M059J (cell line): ENCODE measurements at places on chromosomes 7 and 10. TPM values are rescaled to one million over a fixed set of nuclear protein-coding genes. Genes with fewer than 3 reads are reported as not detected.
A peak's percentile ranks its signal among the peaks of the same experiment; 100 is the strongest.

The JCAD gene
- not detected in 2 replicates for total RNA-seq

The TFAM gene
- 41.7 and 42.2 TPM in 2 replicates for total RNA-seq

The ZNF365 gene
- 2.9 and 3.2 TPM in 2 replicates for total RNA-seq

DNA sequence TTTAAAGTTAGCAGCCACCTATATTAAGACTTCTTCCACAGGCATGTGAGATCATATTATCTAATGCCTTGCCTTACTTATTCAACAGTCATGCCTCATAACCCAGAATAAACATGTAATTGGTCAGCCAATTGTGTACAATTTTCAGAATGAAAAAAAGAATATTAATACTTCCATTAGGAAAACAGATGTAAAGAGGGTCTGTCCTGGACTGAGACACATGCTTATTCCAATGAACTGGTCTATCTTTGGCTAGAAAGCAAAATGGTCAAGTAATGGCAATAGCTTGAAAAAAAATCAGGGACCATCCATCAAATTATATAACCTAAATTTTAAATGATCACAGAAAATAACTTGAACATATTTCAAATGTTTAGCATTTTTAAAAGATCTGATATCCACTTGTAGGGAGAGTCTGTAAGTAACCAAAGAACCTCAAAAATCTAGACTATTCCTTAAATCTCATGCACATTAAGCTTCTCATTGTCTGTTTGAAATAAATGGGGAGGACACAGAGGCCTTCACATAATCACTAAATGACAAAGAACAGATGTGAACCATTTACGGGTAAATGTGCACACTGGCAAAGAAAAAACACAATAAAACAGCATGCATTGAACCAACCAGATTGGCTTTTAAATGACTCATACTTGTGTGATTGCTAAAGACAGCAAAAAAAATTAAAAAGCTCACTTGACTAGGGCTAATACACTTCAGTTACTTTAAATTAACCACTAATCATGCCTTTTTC, 568.8 kb upstream of the PCDH15 start:
- no peak for DNase-seq

- peak; percentile 90 for DNase-seq
These were observed 15.5 kb downstream of the LZTS2 start for GRCh38 chr10:101014966-101015581.

GRCh38 chr7:27166531-27167505, 1.5 kb upstream of the HOXA9 start:
- peak; percentile 83 for DNase-seq

The GNAT3 gene
- 0.12 and 1.6 TPM in 2 replicates for total RNA-seq

DNA sequence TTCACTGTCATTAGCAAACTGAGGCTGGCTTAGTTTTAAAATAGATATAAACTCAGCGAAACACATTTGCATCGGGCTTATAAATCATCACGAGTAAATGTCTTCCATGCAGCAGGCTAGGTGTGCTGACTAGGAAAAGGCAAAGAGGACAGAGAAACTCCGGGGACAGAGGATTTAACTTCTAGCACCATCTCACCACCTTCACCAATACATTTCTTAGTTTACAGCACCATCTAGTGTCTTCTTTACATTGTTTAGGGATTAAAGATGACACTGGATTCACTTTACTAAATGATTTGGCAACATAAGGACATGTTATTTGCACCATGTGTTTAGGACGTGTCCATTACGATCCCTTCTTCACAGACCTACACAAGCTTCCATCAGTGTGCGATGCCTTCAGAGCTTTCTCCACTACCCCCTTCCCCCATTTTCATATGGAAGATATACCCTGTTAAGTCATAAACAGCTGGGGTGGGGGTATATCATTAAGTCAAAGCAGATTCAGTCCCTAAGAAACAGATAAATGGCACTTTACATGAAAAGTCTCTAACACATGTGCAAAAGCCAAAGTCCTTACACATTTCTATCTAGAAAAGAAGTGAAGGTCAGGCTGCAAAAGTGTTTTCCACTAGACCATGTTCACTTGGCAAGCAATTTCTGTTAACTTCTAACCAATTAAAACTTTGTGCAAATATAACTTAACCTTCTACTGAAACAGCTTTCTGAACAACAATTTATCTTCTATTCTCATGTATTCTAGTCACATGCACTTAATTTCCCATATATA, 103.3 kb downstream of the GRB10 start:
- DNase-seq = peak; percentile 70

DNA sequence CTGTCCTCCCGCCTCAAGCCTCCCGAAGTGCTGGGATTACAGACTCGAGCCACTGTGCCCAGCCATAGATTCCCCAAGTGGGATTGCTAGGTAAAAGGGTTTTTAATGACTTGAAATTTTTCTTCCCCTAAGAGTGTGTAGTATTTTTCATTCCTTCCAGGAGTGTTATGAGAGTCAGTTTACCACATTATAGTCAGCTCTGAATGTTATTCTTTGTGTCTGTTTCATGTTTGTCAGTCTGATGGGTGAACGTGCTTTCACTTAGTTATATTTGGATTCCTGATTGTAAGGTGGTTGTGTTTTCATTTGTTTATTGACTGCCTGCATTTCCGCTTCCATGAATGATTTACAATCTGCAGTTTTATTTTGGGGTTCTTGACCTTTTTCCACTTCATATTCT, 6.3 kb downstream of the ZNF212 start:
- DNase-seq = no peak

DNA sequence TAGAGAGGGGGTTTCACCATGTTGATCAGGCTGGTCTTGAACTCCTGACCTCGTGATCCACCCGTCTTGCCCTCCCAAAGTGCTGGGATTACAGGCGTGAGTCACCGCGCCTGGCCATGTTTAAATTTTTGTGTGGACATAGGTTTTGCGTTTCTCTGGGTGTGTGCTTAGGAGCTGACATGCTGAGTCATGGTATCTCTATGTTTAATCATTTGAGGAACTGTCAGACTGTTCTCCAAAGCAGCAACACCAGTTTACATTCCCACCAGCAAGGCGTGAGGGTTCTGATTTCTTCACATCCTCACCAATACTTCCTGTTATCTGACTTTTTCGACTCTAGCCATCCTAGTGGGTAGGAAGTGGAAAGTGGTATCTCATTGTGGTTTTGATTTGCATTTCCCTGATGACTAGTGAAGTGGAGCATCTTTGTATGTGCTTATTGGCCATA, 153.7 kb downstream of the DNAJB6 start:
- peak; percentile 89 for DNase-seq

GRCh38 chr7:43485580-43485979, 97.3 kb upstream of the STK17A start:
- DNase-seq = peak; percentile 33

The COBL gene
- 0.10 TPM in 1 of 2 replicates, not detected in the other for total RNA-seq

DNA sequence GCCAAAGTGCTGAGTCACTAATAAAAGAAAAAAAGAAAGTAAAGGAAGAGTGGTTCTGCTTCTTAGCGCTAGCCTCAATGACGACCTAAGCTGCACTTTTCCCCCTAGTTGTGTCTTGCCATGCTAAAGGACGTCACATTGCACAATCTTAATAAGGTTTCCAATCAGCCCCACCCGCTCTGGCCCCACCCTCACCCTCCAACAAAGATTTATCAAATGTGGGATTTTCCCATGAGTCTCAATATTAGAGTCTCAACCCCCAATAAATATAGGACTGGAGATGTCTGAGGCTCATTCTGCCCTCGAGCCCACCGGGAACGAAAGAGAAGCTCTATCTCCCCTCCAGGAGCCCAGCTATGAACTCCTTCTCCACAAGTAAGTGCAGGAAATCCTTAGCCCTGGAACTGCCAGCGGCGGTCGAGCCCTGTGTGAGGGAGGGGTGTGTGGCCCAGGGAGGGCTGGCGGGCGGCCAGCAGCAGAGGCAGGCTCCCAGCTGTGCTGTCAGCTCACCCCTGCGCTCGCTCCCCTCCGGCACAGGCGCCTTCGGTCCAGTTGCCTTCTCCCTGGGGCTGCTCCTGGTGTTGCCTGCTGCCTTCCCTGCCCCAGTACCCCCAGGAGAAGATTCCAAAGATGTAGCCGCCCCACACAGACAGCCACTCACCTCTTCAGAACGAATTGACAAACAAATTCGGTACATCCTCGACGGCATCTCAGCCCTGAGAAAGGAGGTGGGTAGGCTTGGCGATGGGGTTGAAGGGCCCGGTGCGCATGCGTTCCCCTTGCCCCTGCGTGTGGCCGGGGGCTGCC, at the start of gene IL6:
Gene IL6 (plus strand): TSS at position 294 of the 807 bp plus-strand sequence. CDS start 63 bp downstream, at position 357.
- peak; percentile 97 for DNase-seq

The SFXN2 gene
- 0.98 and 4.5 TPM in 2 replicates for total RNA-seq

The DBF4 gene
- total RNA-seq = 62.1 and 69.3 TPM in 2 replicates

The FAM24B gene
- total RNA-seq = 0.39 and 2.2 TPM in 2 replicates

DNA sequence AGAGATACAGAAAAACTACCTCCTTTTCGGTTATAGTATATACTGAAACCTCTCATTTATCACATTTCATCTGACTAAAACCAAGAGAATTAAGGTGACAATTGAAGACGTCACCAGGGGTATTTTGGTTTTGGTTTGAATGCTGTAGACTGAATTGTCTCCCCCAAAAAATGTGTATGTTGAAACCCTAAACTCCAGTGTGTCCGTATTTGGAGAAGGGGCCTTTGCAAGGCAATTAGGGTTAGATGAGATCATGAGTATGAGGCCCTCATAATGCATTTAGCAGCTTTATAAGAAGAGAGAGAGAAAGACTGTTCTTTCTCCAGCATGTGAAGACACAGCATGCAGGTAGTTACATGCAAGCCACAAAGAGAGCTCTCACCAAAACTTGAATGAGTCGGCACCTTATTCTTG, 59.5 kb downstream of the CACNA2D1 start:
- no peak for DNase-seq

- no peak for DNase-seq
These were observed 3.0 kb upstream of the CYP2C18 start for GRCh38 chr10:94680544-94680943.

DNA sequence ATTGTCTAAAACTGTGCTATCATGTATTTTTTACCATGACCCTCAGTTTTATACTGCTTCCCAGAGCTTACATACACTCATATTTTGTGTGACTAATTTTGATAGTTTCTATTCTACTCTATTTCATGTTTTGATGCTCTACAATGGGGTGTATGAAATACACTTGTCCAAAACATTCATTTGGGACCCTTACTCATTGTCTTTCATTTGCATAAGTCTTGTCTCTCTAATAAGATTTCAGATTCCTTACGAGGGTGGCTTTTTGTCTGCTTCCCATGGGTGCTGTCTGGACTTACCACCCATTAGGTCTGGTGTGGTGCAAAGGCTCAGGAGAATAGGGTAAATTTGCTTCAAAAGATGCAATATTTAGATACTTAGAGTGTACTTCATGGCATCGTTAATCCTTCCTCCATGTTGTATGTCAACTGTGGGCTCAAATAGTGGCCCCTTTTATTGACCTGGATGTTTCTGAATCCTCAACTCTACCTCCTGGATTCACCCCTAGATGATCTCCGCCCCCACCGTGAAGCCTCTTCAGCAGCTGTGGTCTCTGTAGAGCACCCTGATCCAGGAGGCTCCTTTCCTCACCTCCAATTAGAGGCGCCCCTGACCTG, 3.6 kb upstream of the GIMAP5 start:
- no peak for DNase-seq

- peak; percentile 62 for DNase-seq
These were observed 12.3 kb downstream of the STAMBPL1 start for GRCh38 chr10:88892222-88892967.

The NPC1L1 gene
- not detected in 2 replicates for total RNA-seq

- DNase-seq = peak; percentile 98
These were observed 222.4 kb downstream of the RPS24 start for GRCh38 chr10:78255796-78256638.

The DGKI gene
- 0.12 and 1.1 TPM in 2 replicates for total RNA-seq

GRCh38 chr10:118374404-118374803, 32.3 kb upstream of the FAM204A start:
- peak; percentile 46 for DNase-seq

DNA sequence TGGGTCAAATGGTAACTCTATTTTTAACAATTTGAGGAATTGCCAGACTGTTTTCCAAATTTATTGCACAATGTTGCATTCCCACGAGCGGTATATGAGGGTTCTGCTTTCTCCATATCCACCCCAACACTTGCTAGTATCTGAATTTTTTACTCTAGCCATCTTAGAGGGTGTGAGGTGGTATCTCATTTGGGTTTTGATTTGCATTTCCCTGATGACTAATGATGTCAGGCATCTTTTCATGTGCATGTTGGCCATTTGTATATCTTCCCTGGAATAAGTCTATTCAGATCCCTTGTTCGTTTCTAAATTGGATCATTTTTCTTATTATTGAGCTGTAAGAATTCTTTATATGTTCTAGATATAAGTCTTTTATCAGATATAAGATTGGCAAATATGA, 97.7 kb downstream of the TPK1 start:
- DNase-seq = no peak

GRCh38 chr10:93397020-93397419, 85.1 kb downstream of the MYOF start:
- DNase-seq = no peak

DNA sequence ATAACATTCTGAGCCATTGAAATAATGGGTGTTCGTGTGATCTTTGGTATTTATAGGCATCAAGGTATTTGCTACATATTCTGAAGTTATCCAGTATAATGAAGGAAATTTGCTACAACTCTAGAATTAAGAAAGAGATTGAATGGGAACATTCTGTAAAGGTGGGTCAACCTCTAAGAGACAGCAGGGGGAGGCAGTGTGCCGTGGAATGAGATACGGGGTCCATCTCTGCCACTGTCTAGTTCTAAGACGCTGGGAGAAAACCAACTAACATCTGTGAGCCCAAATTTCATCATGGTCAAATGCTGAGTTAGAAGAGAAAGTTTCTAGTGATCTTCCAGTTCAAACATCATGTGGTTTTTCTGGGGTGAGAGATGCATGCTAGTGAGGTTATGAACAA, 368.9 kb downstream of the SORCS1 start:
- DNase-seq = peak; percentile 2

DNA sequence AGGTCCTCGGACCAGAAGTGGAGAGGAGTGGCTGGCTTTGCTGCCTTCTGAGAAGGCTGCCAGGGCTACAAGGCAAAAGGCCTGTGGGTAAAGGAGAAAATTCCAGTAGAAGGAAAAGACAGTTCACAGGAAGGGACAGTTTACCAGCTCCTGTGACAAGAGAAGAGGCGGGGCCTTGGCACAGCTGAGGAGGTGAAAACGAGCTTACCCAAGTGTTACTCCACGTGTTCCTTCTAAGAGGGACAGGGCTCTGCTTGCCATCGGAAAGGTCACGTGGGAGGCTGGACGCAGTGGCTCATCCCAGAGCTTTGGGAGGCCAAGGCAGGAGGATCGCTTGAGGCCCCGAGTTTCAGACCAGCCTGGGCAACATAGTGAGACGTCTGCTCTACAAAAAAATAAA, 129.4 kb upstream of the ZNF746 start:
- peak; percentile 6 for DNase-seq

DNA sequence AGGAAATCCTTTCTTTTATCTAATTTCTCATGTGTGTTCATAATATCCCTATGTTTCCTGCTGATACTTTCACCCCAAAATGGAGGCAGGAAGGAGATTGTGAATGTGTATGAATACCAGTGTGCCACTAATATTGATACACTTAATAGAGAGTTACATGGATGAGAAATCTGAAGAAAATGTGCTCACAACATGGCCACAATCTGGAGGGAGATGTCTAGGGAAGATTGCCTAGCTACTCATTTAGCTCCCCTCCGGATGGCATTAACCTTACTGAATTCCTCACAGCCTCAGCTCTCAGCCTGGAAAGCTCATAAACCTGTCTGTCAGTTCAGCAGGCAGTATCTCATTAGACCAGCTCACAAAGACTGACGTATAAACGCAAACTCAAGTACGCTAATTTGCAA, 23.4 kb upstream of the DMTF1 start:
- no peak for DNase-seq

- DNase-seq = peak; percentile 31
These were observed 26.4 kb upstream of the GNA12 start for GRCh38 chr7:2870471-2870931.

GRCh38 chr7:26278770-26279169, 12.9 kb upstream of the SNX10 start:
- peak; percentile 63 for DNase-seq

The KNDC1 gene
- not detected in 2 replicates for total RNA-seq
